ENCODE measurements at places on chromosomes 6 and 20.

DNA sequence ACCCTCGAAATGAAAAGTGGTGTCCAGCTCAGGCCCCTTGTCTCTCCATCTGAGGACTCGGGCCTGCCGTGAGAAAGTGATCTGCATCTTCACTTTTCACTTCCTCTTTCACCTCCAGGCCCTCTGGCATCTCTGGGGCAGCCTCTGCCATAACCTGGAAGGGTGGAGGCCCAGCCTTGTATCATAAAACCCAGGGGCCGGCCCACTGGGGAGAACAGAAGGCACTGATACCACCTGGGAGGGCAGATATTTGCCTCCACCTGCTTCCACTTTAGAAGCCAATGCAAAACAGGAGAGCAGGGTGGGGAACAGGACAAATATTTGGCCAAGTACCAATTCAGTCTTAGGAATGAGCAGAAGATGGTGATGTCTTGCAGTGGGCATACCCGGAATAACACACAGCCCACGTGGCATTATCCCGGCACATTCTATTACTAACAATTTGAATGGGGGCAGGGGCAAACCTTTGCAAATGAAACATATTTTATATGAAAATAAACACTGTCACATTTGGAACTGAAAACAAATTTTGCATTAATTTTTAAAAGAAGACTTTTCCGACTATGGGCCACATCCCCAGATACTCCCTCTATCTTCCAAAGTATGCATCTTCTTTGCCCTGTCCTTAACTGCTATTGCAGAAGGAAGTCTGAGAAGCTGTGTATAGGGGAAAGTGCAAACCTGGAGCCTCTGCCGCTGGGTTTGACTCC lies 69.2 kb upstream of the TBC1D7 start:
- no peak for DNase-seq

DNA sequence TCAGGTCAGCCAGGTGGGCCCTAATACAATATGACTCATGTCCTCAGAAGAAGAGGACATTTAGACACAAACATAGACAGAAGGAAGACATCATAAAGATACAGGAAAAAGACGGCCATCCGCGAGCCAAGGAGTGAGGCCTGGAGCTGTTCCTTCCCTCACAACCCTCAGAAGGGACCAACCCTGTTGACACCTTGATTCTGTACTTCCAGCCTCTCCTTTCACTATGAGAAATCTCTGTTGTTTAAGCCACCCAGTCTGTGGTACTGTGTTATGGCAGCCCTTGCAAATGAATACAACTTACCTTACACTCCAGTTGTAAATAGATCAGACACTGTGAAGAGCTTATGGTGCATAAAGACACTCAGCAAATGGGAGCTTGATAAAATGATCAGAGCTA lies 199.7 kb downstream of the SAMD5 start:
- no peak for DNase-seq

DNA sequence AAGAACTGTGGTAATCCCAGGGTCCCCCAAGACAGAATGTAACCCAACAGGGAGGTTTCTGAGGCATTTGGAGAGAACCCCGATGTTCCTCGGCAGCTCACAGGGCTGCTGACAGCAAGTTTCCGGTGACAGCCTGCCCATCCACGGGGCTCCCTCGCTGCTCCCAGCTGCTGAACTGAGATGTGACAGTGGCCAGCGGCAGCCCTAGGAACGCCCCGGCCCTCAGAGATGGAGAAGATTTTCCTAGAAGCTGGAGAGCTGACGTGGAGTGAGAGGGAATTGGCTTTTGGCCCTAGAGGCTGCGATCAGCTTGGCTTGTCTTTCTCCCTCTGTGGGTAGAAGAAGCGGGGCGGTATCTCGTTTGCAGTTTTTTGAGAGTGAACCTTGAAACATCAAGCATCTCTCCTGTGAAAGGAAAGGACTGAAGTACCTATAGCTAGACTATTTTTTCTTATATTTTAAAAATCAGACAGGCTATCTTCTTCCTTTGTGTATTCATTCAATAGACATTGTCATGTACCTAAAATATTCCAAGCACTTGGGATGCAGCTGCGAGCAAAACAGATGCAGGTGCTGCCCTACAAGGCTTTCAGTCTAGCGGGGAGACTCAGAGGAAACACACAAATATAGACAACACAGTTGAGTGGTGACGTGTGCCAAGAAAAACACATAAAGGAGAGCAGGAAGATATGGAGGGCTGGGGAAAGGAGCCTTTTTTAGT lies 28.4 kb upstream of the NFATC2 start:
- DNase-seq, result no peak

- no peak for DNase-seq
Measured at GRCh38 chr6:87687296-87687695, 14.7 kb downstream of the AKIRIN2 start.

DNA sequence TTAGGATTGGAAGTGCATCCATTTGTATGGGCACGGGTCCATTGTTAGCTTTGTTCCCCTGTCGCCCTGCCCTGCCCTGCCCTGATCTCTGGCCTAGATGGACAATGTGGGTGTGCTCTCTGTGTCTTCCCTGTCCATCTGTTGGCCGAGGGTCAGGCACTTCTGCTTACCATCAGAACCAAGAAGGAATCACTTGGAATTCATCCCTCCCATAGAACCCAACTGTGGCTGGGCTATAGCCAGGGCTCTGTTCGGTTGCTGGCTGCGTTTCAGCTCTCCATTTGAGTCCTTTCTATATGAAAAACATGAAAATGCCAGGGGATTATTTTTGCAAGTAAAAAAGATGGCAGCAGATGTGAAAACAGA lies 26.6 kb upstream of the TULP4 start:
- DNase-seq, result no peak

- DNase-seq, result no peak
Measured at GRCh38 chr6:104459543-104459942, 400.2 kb downstream of the HACE1 start.

DNA sequence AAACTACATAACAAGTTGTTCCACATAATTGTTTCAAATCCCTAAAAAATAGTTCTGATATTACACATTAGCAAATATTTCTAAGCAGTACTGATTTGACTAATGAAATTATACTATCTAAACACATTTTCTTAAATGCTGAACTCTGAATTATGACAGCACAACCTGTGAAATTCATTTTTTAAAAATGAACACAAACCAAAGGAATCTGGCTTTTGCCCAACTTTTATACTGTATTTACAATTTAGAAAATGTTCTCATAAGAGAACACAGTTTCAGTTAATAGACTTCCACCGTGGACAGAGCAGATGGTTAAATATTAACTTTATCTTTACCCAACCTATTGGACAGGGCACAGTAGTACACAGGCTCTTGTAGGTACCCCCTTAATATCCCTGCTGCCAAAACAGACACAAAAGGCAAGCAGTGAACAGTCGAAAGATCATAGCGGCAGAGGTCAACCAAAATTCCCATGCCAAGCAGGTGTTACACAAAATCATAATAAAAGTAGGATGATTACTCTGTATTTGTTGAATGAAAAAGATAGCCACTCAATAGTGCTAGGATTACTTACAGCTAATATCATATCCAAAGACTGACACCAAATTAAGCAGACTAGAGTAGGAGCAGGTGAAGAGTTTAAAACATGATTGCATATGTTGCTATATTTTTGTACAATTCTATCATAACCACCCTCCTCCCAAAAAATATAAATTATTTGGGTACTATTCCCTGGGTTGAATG lies 122.5 kb downstream of the RNGTT start:
- no peak for DNase-seq

DNA sequence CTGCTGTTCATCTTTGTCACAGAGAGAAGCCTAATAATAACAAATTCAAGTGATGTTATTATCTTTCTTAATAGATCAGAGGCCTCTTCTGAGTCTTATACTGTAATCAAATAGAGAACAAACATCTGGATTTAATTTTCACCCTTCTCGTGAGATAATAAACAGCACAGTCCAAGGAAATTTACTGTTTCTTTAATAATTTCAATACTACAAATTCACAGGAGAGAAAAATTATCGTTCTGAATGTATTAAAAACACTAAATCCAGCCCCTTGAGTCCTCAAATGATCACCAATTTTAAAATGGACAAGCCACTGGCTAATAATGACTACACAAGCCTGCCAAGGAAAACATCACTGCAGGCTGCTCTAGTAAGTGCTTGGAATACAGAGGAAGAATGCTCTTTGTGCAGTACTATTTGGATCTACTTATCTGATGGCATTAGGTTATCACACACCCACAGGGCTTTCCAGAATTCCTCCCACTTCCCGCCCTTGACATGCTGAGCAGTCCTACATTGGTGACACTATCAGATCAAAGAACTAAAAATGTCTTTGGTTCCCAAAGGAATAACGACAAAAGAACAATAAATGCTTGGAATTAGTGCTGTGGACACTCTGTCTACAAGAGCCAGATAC lies 38.1 kb downstream of the SYNE1 start:
- DNase-seq, result no peak

DNA sequence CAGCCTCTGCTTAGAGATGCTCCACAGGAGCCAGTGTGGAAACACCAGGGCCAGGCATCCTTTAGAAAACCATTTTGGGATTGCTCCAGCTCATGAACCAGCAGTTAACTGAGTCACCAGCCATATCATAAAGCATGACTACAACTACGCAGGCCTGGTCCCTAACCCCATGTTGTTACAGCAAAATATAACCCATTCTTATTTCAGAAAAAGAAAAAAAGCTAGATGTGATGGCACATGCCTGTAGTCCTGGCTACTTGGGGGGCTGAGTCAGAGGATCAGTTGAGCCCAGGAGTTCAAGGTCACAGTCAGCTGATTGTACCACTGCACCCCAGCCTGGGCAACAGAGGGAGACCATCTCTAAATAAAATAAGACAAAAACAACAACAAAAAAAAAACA lies 36.8 kb downstream of the C6orf15 start:
- no peak for DNase-seq

DNA sequence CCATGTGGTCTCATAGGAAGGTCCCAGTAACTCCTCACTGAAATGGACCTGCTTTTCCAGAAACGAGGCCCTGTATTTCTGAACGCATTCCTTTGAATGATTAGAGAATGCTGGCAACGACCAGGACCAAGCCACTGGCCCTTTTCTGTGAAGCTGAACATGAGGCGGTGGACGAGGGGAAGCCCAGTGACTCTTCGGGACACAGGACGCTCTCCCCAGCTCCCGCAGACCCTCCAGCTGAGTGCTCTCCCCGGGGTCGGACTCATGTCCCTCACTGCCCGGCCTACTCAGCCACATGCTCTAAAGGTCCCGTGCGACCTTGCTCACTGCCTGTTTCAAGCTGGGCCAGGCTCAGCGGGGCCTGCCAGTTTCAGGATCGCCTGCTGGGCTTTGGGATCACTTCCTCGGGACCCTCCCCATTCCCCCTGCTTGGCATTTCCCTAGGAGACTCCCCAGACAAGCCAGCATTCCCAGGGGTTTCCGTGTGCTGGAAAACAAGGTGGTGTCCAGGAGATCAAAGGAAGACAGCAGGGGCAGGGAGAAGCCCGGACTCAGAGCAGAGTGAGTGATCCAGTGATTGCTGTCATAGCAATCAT lies 2.6 kb upstream of the CST9 start:
- no peak for DNase-seq

DNA sequence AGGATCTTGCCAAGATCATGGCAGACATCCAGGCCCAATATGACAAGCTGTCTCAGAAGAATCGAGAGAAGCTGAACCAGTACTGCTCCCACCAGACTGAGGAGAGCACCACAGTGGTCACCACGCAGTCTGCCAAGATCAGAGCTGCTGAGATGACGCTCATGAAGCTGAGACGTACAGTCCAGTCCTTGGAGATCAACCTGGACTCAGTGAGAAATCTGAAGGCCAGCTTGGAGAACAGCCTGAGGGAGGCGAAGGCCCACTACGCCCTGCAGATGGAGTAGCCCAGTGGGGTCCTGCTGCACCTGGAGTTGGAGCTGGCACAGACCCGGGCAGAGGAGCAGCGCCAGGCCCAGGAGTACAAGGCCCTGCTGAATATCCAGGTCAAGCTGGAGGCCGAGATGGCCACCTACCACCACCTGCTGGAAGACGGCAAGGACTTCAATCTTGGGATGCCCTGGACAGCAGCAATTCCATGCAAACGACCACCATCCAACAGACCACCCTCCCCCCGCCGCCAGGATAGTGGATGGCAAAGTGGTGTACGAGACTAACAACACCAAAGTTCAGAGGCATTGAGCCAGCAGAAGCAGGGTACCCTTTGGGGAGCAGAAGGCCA lies 44.7 kb upstream of the GRM4 start:
- DNase-seq, result no peak

- no peak for DNase-seq
Measured at GRCh38 chr6:144728804-144729203, 443.7 kb downstream of the UTRN start.

All from CD4-positive, alpha-beta T cell treated with Interleukin-6 at 100 ng/mL for 8 hours (primary cell).